NCI-H2081 (cell line): ENCODE measurements at places on chromosomes 2 and 18.

GRCh38 chr18:42229211-42230210, 274.5 kb downstream of the PIK3C3 start:
- DNase-seq: no peak

DNA sequence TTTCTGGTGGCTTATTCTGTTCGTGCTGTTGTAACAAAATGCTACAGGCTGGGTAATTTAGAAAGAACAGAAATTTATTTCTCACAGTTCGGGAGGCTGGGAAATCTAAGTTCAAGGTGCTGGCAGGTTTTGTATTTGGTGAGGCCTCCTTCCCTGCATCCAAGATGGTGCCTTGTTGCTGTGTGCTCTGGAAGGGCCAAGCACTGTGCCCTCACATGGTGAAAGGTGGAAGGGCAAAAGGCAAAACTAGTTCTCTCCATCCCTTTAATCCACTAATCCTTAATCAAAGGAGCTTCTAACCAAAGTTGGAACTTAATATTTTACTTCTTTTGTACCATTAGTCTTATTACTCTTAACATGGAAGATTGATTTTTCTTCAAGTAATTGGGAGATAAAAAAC, 7.4 kb downstream of the MRPL19 start:
- DNase-seq: no peak

DNA sequence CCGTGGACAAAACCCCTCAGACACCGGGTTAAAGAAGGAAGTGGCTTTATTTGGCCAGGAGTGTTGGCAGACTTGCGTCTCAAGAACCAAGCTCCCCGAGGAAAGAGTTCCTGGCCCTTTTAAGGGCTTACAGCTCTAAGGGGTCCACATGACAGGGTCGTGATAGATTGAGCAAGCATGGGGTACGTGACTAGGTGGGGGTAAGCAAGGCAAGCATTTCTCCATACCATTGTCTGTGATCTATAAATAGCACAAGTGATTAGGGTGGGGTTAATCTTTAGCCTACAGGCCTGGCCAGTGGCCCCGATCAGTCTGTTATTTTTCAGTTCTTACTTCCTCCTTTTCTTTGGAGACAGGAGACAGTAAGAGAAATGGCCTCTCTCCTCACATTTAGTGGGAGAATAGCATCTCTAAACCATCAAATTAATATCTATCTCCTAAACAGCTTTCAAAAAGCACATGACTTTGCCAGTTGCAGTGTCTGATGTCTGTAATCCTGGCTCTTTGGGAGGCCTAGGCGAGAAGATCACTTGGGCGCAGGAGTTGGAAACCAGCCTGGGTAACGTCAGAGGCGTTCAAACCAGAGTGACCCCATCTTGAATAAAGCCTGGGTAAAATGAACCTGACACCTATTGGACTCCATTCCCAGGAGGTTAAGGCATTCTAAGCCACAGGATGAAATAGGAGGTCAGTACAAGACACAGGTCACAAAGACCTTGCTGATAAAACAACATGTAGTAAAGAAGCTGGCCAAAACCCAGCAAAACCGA, 18.3 kb upstream of the CNOT11 start:
- no peak for DNase-seq

DNA sequence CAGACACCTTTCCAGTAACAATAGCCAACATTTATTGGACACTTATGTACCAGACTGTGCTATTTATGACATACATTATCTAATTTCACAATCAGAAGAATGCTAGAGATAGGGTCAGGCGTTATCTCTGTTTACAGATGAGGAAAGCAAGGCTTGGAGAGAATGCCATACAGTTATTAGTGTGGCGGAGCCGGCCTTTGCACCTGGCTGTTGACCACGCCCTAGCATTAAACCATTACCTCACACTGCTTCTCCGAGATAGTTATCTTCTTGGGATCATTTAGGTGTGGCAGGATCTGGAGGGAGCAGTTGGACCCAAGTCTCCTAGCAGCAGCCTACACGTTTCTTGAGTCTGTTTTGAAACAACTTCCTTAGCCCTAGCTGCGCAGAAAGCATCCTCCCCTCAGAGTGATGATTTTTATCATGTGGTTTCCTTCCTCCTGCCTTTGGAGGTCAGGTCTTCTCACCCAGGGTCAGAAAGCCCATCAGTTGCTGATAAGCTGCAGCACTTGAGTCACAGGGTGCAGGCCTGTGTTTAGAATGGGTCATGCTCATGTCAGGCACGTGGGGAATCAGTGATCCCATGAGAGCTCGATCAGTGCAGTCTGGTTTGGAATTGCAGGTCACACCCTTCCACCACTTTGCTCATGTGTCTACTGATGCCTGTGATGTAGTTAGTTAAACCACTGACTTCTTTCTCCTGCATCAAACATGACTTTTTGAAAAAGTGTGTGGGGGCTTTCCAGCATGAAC, 118.2 kb downstream of the SPTBN1 start:
- DNase-seq: no peak

DNA sequence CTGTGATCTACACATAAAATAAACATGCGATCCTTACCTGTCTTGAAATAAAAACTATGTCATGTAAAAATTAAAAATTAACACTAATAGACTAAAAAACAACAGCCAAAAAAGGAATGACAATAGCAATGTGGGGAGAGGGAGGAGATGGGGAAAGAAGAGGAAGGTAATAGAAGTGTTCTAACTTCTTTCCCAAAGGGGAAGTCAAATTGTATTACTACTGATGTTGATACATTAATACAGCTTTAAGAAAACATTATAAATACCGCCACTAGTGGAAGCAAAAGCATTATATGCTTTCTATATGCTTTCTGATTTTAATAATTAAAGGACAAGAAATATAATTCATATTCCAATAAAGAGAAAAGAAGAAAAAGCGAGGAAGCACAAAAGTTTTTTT, 22.2 kb downstream of the ZNF516 start:
- DNase-seq: no peak
